Stimulated activated CD4-positive, alpha-beta T cell treated with anti-CD3 and anti-CD28 coated beads, Interleukin-12 subunit alpha, Interleukin-12 subunit beta, amount 100 ng/mL, for 48 hours (primary cell): ENCODE measurements at places on chromosomes 6 and 20.

DNA sequence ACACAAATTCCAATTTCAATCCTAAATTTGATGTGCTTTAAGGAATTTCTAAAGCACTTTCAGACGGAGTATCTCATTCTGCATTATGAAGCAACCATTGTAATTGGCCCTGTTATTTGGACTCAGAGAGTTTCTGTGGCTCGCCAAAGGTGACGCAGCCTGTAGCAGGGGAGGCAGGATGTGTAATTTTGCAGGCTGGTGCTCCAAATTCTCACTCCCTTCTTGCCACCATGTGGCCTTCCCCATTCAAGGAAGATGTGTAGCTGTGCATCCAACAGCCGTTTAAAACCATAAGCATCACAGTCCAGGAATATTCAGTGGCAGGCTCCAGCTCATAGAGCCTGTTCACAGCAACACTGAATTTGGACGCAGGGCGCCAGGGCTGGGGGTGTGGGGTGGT, 45.8 kb downstream of the AGPAT4 start:
- no peak for DNase-seq

DNA sequence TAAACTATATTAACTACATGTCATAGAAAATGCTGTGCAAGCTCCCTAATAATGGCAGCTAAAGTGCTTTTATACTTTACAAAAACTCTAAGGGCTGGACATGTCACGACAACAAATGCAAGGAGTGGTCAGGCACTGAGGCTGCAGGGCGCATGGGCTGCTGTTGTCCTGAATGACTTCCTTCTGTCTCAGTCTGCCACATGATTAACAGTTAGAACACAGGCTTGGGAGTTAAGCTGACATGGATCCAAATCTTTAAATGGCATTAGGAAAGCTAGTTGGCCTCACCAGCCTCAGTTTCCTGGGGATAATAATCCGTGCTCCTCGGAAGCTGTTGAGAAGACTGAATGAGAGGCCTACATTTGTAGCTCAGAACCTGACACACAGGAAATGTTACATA, 57.4 kb downstream of the PREP start:
- no peak for DNase-seq

DNA sequence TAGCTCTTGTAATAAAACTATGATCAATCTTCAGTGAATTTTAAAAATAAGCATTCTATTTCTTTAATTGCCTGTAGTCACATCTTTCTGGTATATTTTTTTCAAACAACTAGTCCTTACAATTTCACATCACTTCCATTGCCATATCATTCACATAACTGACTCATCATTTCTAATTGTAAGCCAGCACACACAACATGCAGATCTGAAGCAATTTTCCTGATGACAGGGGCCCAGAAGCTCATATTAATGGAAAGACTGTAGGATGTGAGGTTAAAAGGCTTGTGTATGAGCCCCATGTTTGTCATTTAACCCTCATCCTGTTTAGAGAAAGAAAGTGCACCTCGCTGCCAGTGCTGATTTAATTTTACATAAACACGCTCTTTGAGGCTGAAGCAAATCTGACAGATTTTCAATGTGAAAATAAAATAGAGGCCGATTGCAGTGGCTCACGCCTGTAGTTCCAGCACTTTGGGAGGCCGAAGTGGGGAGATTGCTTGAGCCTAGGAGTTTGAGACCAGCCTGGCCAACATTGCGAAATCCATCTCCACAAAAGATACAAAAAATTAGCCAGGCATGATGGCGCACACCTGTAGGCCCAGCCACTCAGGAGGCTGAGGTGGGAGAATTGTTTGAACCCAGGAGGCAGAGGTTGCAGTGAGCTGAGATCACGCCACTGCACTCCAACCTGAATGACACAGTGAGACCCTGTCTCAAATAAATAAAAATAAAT, 40.1 kb upstream of the LTV1 start:
- DNase-seq = no peak

GRCh38 chr20:7392542-7393206, 547.6 kb downstream of the HAO1 start:
- DNase-seq = no peak
